ENCODE measurements at places on chromosomes 1 and 21. TPM values are rescaled to one million over a fixed set of nuclear protein-coding genes. Genes with fewer than 3 reads are reported as not detected.

The TMCC2 gene
- 1.1 TPM for polyA plus RNA-seq

The SYT6 gene
- polyA plus RNA-seq, result not detected

The TTC13 gene
- 23.5 TPM for polyA plus RNA-seq

The LY9 gene
- 46.1 TPM for polyA plus RNA-seq

The LENEP gene
- polyA plus RNA-seq, result not detected

The TARS2 gene
- 40.8 TPM for polyA plus RNA-seq

The PRDM16 gene
- 0.22 TPM for polyA plus RNA-seq

The ALDH4A1 gene
- 1.7 TPM for polyA plus RNA-seq

The MARK1 gene
- polyA plus RNA-seq, result not detected

The GJA5 gene
- not detected for polyA plus RNA-seq

The OR14K1 gene
- not detected for polyA plus RNA-seq

The ERICH3 gene
- polyA plus RNA-seq, result not detected

The RIPK4 gene
- not detected for polyA plus RNA-seq

The SLC5A9 gene
- not detected for polyA plus RNA-seq

The AADACL3 gene
- polyA plus RNA-seq, result not detected

The MYBPH gene
- not detected for polyA plus RNA-seq

The STYXL2 gene
- polyA plus RNA-seq, result not detected

The HLCS gene
- 12.6 TPM for polyA plus RNA-seq

The PLEKHA6 gene
- polyA plus RNA-seq, result not detected

The XKR8 gene
- 37.0 TPM for polyA plus RNA-seq

The KCNA3 gene
- 15.3 TPM for polyA plus RNA-seq

The STUM gene
- not detected for polyA plus RNA-seq

The F11R gene
- 27.7 TPM for polyA plus RNA-seq

The TRIM67 gene
- polyA plus RNA-seq, result not detected

The TGFBR3 gene
- polyA plus RNA-seq, result 141 TPM

The MPZ gene
- polyA plus RNA-seq, result not detected

The SIPA1L2 gene
- polyA plus RNA-seq, result not detected

The OR2T3 gene
- not detected for polyA plus RNA-seq

The PLD5 gene
- not detected for polyA plus RNA-seq

The OR2T29 gene
- polyA plus RNA-seq, result not detected

The TTF2 gene
- 0.29 TPM for polyA plus RNA-seq

The MSH4 gene
- polyA plus RNA-seq, result not detected

The CNR2 gene
- polyA plus RNA-seq, result 9.5 TPM

The OR2G6 gene
- polyA plus RNA-seq, result not detected

The RORC gene
- polyA plus RNA-seq, result 0.40 TPM

The FNDC7 gene
- not detected for polyA plus RNA-seq

The DISC1 gene
- polyA plus RNA-seq, result not detected

The PROX1 gene
- polyA plus RNA-seq, result not detected

The SV2A gene
- not detected for polyA plus RNA-seq

The RNF220 gene
- polyA plus RNA-seq, result 69.4 TPM

The SERINC2 gene
- polyA plus RNA-seq, result not detected
